Left kidney (tissue), 8 donors: ENCODE measurements at places on chromosomes 5 and 9. TPM values are rescaled to one million over a fixed set of nuclear protein-coding genes. Genes with fewer than 3 reads are reported as not detected.

SH3GL2 gene
- 5.3 TPM for polyA plus RNA-seq

PTGS1 gene
- polyA plus RNA-seq: 3.8 TPM

FIBCD1 gene
- polyA plus RNA-seq: 0.08 TPM

ALDOB gene
- polyA plus RNA-seq: 693 TPM

TMEM174 gene
- 20.1 TPM for polyA plus RNA-seq

FAM200C gene
- 18.8 TPM for polyA plus RNA-seq

INSL4 gene
- not detected for polyA plus RNA-seq

SPRY4 gene
- polyA plus RNA-seq: 30.1 TPM

SMAD5 gene
- 82.2 TPM for polyA plus RNA-seq

- no peak for DNase-seq
These were observed 83.1 kb upstream of the RASA1 start for GRCh38 chr5:87184605-87185004.

DNA sequence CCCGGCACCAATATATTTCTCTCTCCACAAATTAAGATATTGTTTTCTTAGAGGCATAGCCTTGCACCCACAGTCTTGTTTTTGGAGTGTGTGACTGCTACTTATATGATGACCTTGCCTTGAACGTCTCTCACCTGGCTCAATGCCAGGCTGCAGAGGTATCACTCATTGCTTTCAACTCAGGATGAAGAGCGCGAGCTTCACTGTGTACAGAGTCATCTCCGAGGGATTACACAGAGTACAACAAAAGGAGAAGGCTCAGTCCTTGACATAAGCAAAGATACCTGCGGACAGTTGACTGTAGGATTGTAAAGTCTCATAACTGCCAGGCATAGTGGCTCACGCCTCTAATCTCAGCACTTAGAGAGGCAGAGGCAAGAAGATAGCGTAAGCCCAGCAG is 53.8 kb downstream of the CD180 start:
- DNase-seq: no peak

DNA sequence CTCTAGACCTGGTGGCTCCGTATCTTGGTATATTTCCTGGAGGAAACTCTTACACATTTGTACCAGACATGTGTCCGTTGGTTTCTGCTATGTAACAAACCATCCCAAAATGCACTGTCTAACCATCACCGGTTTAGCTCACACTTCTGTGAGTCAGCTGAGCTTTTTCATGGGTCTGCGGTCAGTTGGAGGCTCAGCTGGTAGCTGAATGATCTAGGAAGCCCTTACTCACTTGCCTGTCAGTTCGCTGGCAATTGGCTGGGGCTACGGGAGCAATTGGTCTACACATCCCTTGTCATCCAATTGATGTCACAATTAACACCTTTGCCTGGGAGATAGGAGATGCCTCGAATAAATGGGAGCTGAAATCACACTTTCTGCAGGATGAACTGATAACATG is 11.6 kb upstream of the WHRN start:
- no peak for DNase-seq

DNA sequence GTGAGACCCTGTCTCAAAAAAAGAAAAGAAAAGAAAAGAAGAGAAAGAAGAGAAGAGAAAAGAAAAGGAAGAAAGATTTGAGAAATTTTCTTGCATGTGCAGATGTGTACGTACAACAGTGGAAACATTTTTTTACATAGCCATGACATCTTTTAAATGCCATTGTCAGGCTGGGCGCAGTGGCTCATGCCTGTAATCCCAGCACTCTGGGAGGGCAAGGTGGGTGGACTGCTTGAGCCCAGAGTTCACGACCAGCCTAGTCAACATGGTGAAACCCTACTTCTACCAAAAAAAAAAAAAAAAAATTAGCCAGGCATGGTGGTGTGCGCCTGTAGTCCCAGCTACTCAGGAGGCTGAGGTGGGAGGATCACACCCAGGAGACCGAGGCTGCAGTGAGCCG is 6.6 kb downstream of the LMAN2 start:
- no peak for DNase-seq

DNA sequence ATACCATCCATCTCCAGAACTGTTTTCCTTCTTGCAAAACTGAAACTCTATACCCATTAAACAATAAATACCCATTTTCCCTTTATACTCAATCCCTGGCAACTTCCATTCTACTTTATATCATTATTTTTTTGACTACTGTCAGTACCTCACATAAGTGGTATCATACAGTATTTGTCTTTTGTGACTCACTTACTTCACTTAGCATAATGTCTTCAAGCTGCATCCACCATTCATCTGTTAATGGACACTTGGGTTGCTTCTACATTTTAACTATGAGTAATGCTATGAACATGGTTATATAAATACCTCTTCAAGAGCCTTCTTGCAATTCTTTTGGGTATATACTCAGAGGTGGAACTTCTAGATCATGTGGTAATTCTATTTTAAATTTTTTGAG is 11.6 kb upstream of the TYRP1 start:
- no peak for DNase-seq

GRCh38 chr5:58775701-58776262 is 192.9 kb downstream of the RAB3C start:
- DNase-seq: no peak

DNA sequence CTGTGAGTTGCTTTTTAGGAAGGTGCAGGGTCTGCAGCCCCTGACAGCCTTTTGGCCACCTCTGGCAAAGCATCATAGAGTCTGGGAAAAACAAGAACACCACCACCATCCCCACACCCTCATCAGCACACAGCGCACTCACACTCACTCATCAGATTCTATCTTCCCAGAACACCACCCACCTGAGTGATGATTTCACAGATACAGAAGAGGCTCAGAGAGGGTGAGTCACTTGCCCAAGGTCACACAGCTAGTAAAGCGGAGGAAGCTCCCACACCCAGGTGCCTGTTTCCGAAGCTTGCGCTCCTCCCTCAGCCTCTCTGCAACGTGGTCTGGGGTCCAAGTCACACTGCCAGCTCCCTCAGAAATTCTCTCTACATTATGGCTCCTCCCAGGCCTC is 41.8 kb upstream of the HRH2 start:
- no peak for DNase-seq

DNA sequence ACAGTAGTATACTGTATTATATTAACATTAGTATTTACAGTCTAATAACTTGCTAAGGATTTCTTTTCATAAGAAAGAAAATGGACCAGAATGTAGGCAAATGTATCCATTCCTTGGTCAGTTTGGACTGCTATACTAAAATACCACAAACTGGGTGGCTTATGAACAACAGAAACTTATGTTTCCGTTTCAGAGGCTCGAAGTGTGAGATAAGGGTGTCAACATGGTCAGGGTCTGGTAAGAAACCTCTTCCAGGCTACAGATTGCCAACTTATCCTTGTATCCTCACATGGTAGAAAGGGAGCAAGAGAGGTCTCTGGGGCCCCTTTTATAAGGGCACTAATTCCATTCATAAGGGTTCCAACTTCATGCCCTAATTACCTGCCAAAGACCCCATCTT is 9.2 kb upstream of the ESM1 start:
- DNase-seq: no peak

DNA sequence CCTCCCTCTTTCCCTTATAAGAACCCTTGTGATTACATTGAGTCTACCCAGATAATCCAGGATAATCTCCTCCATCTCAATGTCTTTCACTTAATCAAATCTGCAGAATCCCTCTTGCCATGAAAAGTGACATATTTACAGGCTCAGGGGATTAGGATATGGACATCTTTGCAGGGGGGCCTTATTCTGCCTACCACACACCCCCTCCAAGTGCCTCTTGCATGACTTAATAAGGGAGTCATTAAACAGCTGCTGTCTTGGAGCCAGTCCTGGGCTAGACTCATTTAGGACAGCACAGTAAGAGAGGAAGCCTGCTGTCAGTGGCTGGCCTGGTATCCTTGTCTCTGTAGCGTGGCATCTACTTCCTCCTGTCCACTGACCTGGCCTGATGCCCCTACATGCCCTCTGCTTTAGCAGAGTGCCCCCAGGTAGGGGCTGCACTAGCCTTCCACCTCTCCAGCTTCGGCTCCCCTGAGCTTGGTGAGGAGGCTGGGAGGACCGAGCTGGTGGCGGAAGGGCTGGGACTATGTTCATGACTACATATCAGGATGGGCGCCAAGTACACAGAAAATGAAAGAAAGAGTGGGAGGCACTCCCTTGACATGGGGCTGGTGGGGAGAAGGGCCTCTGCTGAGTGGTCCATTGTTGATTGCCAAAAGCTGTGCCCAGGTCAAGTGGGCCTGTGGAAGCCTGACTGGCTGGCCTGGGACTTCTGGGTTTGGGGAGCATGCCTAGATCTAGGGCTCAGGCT is 17.2 kb downstream of the ENHO start:
- no peak for DNase-seq

DNA sequence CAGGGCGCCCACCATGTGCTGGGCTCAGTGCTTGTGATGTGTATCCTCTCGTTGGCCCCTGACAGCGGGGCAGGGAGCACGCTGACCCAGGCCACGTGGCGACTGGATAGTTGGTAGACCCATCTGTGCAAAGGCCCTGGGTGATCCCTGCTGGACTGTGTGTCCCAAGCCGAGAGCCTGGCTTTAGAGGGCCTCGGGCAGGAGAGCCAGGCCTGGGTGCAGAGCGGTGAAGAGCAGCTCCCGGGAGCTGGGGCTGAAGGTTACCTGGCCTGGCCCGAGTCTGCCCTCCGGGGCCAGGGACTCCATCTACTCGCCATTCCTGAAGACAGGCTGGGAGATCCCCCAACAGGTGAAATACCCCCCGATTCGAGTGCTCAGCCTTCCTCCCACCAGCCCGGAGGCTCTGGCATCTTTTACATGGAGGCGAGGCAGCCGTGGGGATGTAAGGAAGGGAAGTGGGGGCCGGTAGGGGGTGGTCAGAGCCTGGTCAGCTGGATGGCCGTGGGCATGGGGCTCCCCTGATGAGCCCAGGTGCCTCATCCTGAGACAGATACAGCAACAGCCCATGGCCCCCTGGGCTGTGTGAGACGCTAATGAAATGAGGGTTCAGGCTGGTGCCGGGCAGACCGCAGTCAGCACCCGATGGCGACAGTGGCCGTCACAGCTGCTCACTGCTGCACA is 19.0 kb downstream of the NCS1 start:
- no peak for DNase-seq

GRCh38 chr5:139671096-139671841 is 23.1 kb downstream of the CXXC5 start:
- no peak for DNase-seq

GRCh38 chr9:99299211-99300102 is 77.4 kb downstream of the SEC61B start:
- DNase-seq: peak; percentile 11

DNA sequence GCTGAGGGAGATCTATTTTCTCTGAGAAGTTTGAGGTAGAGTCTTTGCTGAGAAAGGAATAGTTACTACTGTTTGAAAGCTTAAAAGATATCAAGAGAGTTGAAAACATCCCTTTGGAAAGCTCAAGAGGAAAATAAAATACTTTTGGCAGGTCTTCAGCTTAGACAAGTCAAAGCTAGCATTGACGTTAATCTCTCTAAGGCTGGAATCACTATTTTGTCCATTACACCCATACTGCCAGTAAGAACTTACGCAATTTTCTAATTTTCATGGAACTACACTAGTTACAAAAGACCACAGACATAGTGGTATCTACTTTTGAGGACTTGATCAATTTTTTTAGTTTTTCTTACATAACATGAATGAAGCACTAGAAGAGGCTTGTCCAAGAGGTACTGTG is 494.9 kb downstream of the PSAT1 start:
- no peak for DNase-seq

DNA sequence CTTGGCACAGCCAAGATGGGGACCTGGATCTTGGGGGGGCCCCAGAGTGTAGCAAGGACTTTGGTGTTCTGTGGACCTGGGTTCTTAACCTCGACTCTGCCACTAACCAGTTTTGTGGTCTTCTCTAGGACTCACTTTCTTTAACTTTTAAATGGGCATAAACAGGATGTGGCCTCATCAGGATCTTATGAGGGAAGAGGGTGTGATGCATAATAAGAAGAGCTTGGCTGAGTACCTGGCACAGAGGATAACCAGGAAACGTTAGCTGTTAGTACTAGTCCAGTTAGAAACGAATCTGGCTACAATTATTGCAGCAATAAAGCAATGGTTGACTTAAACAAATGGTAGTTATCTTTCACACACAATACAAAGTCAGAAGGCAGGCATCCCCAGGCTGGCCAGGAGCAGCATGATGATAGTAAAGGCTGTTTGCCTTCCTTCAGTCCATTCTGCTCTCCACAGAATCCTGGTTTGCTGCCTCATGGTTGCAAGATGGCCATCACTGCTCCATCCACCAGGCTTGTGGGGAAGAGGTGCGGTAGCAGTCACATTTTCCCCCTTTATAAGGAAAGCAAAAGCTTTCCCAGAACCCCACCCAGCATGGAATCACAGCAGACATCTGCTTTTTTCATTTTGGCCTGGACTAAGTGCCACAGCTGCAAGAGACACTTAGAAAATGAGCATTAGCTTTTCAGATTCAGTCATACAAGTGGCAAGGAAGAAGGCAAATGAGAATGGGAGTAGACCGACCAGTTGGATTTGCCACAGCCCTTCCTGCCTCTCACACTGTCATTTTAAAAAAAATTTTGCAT is 225.0 kb downstream of the AOPEP start:
- no peak for DNase-seq

- DNase-seq: no peak
These were observed 1.1 kb downstream of the JADE2 start for GRCh38 chr5:134526483-134527155.

DNA sequence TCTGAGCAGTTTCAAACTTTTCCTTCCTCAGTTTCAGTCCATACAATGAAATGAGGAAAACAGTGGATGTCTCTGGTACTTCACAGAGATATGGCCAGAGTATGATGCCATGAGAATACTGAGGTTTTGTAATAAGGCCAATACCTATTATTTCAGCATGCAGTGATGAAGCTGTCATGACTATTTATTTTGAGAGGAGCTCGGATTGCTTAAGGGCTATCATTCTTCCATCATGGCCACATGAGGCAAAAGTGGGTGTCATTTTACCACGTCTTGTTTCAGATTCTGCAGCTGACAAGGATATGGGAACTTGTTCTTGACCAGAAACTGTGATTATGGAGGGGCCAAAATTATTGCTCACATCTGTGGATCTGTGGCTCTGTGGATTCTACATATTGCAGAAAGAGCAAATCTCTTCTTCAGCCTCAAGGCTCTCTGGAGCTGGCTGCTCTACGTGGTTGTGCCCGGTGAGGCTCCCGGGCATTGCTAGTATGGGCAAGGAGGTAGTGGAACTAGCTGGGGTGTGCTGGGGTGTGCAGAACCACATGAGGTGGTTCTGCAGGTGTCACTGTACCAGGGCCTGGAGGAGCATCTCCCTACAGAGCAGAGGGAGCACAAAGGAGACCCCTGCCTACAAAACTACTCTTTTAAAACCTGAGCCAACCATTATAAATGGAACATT is 180.3 kb downstream of the SEMA6A start:
- no peak for DNase-seq

DNA sequence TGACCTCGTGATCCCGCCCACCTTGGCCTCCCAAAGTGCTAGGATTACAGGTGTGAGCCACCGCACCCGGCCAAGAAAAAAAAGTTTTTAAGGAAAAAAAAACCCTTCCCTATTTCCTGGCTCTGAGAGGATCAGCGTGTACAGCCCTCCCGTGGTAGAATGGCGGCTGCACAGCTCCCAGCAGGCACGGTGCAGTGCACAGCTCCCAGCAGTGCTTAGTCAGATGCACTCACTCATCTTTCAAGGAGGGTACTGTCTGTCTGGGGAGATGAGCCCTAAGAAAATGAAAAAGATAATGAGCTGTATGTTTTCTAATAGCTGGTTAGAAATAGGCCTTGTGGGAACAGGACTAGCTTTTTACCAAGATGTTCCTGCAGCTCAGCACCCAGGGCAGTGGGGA is 36.7 kb upstream of the SLC2A8 start:
- no peak for DNase-seq

- DNase-seq: no peak
These were observed 1770.8 kb upstream of the CDH9 start for GRCh38 chr5:28808967-28809810.
